ENCODE measurements at places on chromosomes 7 and 10.

DNA sequence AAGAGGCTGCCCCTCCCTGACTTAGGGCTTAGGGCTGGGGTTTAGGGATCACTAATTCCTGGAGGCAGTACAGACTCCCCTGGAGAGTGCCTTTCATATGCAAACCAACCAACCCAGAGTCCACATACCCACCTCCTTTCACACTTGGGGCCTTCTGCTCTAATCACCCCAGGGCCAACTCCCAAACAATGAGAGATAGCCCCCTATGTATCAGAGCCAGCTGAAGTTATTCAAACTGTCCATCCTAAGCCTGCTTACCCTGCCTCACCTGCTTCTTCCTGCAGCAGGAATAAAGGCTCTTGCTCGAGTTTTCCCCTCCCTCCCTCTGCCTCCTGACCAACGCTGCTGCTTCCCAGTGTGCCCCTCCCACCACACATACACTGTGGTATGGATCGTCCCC lies 51.8 kb upstream of the SLC35G1 start:
- peak; percentile 72 for DNase-seq

- DNase-seq, result no peak
These were observed 91.5 kb downstream of the ARID5B start for GRCh38 chr10:61992671-61993668.

DNA sequence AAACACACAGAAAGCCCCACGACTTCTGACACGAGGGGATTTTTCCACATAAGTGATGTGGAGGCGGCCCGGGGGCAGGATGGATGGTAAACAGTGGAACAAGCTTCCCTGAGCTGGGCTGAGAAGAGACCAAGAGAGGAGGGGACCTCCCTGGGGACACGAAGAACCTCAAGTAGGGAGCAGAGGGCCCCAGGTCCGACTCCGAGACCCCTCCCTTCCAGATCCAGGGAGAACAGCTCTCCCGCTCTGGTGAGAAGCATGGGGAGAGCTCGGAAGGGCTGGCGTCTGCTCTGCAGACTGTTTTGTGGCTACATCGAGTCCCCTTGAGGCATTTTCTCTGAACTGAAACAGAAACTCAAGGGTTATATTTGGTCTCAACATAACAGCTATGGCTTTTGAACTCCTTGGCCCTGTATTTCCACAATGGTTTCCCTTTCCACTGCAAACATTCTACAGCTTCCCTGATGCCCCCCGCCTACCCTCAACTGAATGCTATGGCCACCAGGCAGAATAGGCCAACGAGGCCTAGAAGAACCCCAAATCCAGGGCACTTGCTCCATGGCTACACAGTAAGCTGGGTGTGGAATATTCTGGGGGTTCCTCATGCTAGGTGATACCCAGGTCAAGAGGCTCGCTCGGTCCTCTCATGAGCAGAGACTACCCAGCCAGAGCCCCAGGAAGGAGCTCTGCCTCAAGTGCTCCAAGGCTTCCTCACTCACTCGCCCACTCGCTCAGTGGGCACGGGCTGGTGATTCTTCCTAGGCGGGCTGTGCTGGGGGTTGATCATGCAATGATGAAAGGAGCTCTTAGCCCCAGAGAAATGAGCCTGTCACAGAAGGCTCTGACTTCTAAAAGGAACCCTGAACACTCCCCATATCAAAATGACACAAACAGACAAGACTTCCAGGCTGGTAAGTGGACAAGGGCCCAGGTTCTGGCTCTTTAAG lies 47.5 kb downstream of the FAM53B start:
- no peak for DNase-seq

GRCh38 chr7:24141874-24142509 lies 142.0 kb upstream of the NPY start:
- no peak for DNase-seq

GRCh38 chr7:34675749-34676374 lies 17.8 kb downstream of the NPSR1 start:
- peak; percentile 75 for DNase-seq

DNA sequence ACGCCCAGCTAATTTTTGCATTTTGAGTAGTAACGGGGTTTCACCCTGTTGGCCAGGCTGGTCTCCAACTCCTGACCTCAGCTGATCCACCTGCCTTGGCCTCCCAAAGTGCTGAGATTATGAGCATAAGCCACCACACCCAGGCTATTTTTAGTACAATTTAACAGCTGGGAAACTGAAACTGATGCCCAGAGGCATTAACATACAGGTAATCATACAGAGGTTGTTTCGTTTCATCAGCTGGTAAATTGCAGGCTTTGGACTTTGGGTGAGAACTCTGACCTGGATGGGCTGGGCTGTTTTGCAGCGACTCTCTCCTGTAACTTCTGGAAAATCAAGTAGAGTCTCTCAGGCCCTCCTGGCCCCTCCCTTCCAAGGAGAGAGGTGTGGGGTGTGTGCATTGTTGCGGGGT lies 6.2 kb upstream of the ACHE start:
- no peak for DNase-seq

GRCh38 chr7:151728286-151728660 lies 148.6 kb downstream of the PRKAG2 start:
- no peak for DNase-seq

- DNase-seq, result no peak
These were observed 52.7 kb downstream of the DENND11 start for GRCh38 chr7:141649137-141649864.

DNA sequence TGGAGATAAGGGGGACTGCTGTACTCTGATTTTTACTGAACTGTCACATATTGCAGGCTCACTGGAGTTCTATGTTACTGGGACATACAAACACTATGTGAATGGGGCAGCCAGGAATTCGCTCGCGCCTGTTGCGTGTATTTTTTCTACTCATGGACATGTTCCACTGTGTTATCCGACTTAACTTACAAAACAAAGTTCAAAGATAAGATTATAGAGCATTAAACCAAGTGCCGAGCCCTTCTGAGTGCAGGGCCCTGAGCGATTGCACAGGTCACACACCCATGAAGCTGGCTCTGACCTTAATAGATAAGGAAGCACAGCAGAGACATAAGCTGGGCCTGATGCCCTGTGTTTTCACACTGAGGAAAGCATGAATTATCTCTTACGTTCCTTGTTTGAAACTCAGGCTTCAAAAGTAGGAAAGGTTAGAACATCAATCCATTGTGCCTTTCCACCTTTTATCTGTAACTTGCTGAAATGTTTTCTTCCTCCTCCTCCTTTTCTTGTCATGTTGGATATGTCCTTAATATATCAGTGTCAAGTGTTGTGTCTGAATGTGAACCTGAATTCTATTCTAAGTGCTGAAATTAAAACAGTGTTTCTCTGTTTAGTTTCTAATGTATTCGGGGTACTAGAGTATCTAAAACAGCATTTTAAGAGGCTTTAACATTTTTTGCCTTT lies 273.8 kb downstream of the AUTS2 start:
- DNase-seq, result no peak

DNA sequence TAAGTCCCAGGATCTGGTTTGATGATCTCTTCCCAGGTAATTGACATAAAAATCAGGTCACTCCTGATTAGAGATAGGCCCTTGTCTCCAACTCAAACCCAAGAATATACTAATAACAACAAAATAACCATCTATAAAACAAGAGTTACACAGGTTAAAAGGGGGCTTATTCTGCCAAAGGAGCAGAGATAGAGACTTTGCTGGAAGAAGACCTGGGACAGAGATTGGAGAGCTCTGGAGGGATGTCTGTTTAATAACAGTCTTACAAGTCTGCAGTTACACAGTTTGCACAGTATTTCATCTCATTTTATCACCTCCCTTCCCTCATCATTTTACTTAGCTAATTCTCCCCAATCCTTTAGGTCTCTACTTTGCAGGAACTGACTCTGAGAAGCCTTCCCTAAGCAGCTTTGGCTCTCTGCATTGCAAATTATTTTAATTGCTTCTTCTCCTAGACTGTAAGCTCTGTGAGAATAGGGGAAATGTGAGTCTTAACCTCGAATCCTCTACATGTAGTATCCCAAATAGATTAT lies 3.7 kb upstream of the ZNF438 start:
- no peak for DNase-seq

DNA sequence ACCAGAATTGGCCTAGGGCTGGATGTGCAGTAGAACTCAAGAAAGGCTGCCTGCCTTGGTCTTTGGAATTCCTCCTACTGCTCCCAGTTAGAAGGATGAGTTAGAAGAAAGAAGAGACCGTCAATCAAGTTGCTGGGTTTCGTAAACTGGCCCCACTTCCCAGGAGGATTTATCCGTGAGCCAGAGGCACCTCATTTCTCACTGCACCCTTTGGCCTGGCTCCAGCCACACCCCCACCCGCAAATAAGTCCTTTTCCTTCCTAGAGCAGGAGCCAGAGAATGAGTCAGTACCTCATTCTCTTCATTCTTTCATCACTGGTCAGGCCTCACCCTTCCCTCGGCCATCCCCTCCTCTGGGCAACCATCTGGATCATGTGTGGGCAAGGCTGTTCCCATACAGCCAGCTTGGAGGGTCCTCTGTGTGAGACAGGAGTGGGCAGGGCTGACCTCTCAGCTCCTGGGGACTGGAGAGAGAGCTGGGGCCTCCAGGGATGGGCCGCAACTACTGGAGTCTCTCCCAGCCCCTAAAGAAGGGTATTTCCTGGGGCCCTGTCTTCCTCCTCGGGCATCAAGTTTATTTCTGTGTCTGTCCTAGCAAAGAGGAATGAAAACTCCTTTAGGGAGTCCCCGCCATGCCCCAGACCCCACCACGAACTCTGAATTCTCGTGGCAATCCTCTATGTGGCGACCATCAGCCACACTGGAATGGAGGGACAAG lies 87.2 kb upstream of the DUSP5 start:
- no peak for DNase-seq

DNA sequence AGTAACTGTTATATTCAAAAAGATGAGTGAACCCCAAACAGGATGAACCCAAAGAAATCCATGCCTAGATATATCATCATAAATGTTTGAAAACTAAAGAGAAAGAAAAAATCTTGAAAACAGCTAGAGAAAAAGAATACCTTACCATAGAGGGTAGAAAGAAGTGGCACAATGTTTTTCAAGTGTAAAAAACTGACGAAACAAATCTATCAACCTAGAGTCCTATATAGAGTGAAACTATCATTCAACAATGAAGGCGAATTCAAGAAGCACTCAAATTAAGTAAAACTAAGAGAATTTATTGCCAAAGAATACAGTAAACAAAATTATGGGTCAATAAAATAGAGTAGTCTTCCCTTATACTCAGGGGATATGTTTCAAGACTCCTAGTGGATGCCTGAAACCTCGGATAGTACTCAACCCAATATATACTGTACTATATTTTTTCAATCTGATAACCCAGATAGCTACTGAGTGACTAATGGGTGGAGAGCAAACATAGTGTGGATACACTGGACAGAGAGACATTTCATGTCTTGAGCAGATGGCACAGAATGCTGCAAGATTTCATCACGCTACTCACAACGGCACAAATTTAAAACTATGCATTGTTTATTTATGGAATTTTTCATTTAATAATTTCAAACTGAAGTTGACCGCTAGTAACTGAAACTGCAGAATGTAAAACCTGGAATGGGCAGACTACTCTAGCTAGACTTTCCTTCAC lies 52.6 kb upstream of the TMEM106B start:
- no peak for DNase-seq

DNA sequence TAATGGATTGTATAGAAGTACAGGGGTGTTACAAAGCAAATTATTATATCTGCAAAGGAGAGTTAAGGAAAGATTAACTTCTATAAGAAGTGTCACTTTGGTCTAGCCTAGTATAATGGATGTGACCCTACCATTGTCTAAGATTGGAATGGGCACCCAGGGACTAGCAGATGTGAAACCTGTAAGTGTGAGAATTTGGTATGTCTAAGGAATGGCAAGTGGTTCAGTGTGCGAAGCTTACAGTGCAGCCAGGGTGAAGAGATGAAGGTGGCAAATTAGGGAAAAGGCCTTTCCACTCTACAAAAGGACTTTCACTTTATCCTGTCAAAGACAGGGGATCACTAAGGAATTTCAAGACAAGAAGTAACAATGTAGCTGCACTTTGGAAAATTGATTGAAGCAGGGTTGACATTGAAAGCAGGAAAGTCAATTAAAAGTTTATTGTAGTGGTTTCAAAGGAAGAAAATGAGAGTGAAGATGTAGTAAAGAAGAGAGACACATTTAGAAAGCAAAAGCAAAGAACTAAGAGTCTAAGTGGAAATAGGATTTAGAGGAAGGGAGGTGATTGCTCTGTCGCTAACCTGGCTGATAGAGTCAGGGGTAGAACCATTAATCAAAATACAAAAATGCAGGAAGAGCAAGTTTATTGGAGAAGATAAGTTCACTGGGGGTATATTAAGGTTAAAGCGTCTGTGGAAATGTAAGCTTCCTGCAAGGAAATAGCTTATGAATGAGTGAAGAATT lies 47.4 kb downstream of the KCND2 start:
- DNase-seq, result no peak

- DNase-seq, result peak; percentile 28
These were observed 57.6 kb downstream of the ARHGAP22 start for GRCh38 chr10:48547061-48547895.

GRCh38 chr7:75653651-75654050 lies 85.1 kb downstream of the HIP1 start:
- DNase-seq, result no peak

GRCh38 chr7:76155938-76156337 lies 45.8 kb upstream of the SRRM3 start:
- DNase-seq, result no peak

GRCh38 chr10:5504146-5505072 lies 5.0 kb upstream of the CALML5 start:
- no peak for DNase-seq

DNA sequence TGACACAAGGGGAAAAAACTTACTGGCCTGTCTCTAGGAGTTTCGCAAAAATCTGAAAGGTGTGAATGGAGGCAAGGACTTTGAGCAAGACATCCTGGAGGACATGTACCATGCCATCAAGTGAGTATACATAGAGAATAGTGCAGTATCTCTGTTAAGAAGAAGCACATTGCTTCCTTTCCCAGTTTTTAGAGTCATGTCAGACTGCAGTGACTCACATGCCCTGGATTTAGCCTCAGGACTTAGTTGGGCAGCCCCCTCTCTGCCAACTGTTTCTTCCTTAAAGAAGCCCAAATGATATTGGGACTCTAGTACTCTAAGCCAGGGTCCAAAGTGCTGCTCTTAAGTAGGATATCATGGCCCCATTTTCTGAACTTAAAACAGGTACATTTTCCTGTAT lies 28.1 kb upstream of the NFKB2 start:
- DNase-seq, result no peak

- DNase-seq, result no peak
These were observed 78.3 kb upstream of the THSD7A start for GRCh38 chr7:11910253-11910652.

- DNase-seq, result no peak
These were observed 53.0 kb downstream of the TRUB1 start for GRCh38 chr10:114990991-114991390.

GRCh38 chr10:130190737-130191115 lies 54.5 kb downstream of the GLRX3 start:
- DNase-seq, result no peak

DNA sequence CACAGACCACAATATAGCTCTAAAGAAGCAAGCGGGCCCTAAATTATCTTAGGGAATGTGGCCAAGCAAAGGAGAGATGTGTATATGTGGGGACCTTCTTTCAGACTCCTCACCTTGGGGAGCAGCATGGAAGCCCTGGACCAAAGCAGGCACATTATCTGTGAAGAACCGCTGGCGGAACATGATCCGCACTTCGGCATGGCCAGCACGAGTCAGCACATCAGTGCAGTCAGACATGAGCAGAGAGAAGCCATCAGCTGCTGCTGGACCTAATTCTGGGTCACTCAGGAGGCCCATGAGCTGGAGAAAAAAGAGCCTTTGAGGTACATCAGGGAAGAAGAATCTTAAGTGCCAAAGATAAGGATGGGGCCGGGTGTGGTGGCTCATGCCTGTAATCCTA lies 14.0 kb downstream of the ZDHHC16 start:
- no peak for DNase-seq

- DNase-seq, result no peak
These were observed 165.9 kb downstream of the PLXNA4 start for GRCh38 chr7:132410385-132410784.

Measured in endodermal cell (in vitro differentiated cells).